ENCODE measurements at places on chromosomes 13 and 19. TPM values are rescaled to one million over a fixed set of nuclear protein-coding genes. Genes with fewer than 3 reads are reported as not detected.

DNA sequence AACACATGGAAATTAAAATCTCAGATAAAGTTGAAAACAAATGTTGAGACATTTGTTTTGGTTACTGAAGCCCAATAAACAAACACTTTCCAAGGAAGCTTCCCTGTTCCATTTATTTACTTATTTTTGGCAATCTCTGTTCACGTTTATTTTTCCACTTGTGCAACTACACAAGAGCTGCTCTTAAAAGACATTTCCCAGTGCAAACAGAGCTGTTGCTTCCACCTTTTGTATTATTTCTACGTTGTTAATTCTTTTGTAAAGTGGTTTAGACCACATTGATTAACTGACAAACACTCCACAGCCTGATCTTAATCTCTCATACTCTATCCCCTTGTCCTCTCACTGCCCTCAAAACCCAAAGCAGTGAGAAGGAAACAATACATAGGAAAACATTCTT, 757.6 kb downstream of the LIG4 start:
- DNase-seq, result no peak

The RNF225 gene
- total RNA-seq, result not detected

The MCEMP1 gene
- 0.60 TPM for total RNA-seq

The SHD gene
- total RNA-seq, result 0.16 TPM

GRCh38 chr13:52599037-52599847, 43.0 kb upstream of the HNRNPA1L2 start:
- no peak for DNase-seq

The SOX1 gene
- total RNA-seq, result not detected

The TTC9B gene
- not detected for total RNA-seq

GRCh38 chr19:33419788-33420130, 46.2 kb downstream of the CEBPG start:
- DNase-seq, result no peak

GRCh38 chr13:56864451-56864850, 276.3 kb upstream of the PRR20A start:
- no peak for DNase-seq

DNA sequence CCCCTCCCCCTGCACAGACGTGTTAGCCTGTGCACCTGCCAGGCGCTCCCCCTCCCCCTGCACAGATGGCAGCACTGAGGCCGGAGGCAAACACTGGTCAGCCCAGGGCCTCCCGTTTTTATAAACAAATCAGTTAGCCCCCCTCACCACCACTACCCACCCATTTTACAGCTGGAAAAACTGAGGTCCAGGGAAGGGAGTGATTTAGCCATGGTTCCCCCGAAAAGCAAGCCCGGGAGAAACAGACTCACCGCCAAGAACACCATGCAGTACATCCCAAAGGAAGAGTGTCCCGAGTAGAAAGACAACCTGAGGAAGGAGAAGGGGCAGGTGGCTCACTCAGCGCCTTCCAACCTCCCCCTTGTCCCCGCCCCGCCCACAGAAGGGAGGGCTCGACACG, 8.7 kb downstream of the PLPP2 start:
- DNase-seq, result no peak

DNA sequence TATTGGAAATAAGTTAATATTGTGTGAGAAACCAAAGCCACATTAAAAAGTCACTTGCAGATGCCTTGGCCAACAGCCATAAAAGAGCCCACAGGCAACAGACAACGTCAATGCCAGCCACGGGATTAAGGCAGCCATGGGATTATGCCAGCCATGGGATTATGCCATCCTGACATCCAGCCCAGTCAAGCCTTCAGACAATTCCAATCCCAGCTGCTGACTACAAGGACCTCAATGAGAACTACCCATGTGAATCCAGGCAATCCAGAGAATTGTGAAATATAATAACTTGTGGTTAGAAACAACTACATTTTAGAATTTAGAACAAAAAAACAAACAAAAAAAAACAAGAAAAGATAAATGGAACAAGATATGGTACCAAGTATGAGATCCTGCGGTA, 356.6 kb downstream of the EFNB2 start:
- DNase-seq, result no peak

The ZFP14 gene
- total RNA-seq, result 2.8 TPM

The SPTBN4 gene
- 6.1 TPM for total RNA-seq

GRCh38 chr19:46710687-46711086, 6.2 kb downstream of the PRKD2 start:
- DNase-seq, result no peak

DNA sequence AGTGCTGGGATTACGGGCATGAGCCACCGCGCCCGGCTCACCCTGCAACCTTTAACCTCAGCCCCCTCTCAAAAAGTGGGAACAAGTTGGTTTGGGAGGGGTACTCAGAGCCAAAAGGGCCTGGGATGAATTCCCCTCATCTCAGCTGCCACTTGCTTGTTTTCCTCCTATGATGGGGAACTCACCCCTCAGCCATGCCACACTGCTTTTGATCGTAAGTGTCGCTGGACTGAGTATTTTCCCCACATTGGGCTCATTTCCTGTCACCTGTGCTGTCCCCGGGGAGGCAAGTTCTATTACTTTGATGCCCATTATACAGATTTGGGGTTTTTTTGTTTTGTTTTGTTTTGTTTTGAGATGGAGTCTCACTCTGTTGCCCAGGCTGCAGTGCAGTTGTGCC, 6.5 kb downstream of the R3HDM4 start:
- DNase-seq, result no peak

The TCF3 gene
- total RNA-seq, result 18.4 TPM

The WDR87 gene
- not detected for total RNA-seq

- no peak for DNase-seq
Measured at GRCh38 chr19:30566681-30567420, 194.7 kb downstream of the ZNF536 start.

DNA sequence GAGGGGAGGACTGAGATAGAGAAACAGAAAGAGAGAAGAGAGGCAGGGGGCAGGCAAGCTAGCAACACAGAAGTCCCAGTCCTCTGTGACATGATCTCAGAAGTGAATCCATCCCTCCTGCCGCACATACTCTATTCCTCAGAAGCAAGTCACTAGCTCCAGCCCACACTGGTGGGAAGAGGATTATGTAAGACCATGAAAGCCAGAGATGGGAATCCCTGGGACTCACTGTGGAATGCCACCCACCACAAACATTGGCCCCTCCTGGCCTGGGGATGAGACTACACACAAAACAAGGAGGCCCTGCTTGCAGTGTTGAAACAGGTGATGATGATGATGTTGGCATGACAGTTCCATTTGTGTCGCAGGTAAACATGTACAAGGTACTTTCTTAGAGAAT, 419.9 kb downstream of the IRS2 start:
- DNase-seq, result no peak

DNA sequence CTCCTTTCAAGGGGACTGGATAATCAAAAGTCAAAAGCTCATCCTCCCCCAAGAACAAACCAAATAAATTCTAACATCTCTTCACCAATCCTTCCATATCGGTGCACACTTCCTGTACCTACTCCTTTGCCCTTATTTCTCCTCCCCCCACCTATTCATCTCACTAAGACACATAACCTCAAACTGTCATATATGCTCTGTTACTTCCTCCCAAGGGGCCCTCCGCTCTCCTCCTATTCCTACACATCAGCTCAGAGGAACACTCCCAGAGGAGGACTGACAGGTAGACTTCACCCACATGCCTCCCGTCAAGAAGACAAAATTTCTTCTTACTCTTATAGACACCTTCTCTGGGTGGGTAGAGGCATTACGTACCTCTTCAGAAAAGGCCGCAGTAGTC, 48.1 kb downstream of the ZNF93 start:
- no peak for DNase-seq

DNA sequence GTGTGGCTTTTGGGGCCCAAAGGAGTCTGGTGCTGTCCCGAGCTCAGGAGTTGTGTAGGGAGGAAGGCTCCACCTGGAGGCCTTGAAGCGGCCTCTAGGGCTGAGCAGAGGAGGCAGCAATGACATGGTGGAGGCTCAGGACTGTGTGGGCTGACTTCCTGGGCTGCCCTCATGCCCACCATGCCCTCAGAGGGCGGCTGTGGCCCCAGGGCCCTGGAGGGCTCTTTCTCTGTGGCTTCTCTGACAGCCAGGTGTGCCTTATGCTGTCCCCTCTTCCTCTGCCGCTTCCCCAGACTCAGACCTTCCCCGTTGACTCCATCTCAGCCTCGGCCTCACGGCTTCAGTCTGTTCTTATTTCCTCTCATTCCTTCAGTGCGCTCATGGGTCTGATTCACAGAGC, 35.5 kb upstream of the ANKRD10 start:
- DNase-seq, result no peak

The POU2F2 gene
- 1.2 TPM for total RNA-seq

DNA sequence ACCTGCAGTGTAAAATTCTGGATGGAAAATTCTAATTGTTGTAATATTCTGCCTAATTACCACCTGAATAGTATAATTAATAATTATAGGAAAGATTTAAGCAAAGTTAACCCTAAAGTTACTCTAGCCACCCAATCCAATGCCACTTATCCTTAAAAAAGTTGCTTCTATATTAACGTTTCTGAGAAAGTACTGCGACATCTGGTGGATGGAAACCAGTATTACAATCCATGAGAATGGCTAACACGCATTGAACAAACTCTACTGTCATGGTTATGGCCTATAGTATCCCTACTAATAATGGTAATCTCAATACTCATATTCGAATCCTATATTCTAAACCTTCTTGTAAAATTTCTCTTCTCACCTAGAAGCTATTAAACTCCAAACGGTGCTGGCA, 1551.8 kb downstream of the SLITRK1 start:
- DNase-seq, result no peak

- no peak for DNase-seq
Measured at GRCh38 chr13:27199696-27200095, 28.1 kb upstream of the USP12 start.

DNA sequence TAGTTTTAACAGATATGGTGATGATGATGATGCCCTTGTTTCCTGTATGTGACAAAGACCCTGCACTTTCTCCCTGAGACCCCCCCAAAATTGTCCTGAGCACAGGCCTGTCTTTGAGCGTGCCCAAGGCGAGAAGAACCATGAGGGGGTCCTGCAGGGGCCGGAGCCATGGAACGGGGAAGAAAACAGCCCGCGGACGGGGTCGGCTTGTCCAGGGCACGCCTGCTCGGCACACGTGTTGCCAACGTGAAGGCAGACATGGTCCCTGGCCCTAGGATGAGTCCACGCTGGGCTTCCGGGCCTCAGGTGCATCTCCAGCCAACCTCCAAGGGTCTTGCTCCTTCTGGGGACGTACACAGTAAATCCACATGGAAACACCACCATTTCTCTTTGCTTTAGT, 90.8 kb downstream of the SLC7A1 start:
- DNase-seq, result no peak
